ENCODE measurements at places on chromosomes 12 and 14. TPM values are rescaled to one million over a fixed set of nuclear protein-coding genes. Genes with fewer than 3 reads are reported as not detected.

The DRAM1 gene
- total RNA-seq = 8.8 TPM

The ANGEL1 gene
- 1.1 TPM for total RNA-seq

The HSPB8 gene
- 18.2 TPM for total RNA-seq

The FERMT2 gene
- 67.7 TPM for total RNA-seq

The WIF1 gene
- 0.23 TPM for total RNA-seq

DNA sequence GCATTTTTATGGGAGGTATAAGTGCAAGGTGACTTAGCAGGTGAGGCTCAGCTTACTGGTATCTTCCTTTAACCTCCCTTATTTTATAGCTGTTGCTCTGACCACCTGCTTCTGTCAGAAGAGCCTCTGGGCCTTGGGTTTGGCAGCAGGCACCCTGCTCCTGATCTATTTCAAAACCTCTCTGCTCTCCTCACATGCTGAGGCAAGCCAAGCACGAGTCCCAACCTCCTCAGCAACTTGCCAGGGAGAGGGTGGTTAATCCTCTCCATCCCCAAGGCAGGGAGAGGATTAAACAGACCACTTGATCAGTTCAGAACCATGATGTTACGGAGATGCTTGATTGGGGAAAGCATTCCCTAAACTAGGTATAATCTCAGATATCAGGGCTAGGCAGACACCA lies 5.4 kb downstream of the PLEKHH1 start:
- DNase-seq = no peak

GRCh38 chr12:19038209-19038608 lies 91.3 kb upstream of the PLEKHA5 start:
- no peak for DNase-seq

- DNase-seq = no peak
Measured at GRCh38 chr12:61369241-61369910, 890.8 kb upstream of the USP15 start.

GRCh38 chr12:2682296-2683251 lies 112.2 kb upstream of the FKBP4 start:
- DNase-seq = peak; percentile 74

DNA sequence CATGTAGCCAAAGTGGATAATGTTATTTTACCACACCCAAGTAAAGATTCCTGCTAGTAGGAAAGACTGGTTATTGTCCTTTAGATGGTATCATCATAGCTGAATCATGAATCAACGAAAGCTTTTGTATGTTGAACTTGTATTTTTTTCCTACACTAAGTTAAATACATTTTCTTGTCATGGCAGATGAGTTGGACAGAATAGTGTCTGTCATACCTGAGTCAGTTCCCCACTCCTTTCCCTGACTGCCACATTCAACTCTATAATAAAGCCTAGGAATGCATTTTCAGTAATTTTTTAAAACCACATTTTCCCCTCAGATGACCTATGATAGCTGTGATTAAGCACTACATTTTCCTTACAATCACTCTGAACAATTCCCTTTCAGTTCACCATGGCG lies 9.3 kb upstream of the PTHLH start:
- no peak for DNase-seq

GRCh38 chr12:32896432-32897280 lies at the start of gene PKP2:
Gene PKP2, minus strand, starts transcription at chr12:32896777. Its CDS starts 46 bp downstream, at chr12:32896731.
- peak; percentile 55 for DNase-seq

GRCh38 chr12:44385964-44386363 lies 490.2 kb downstream of the NELL2 start:
- no peak for DNase-seq

GRCh38 chr14:73613046-73613383 lies 698 bp downstream of the ACOT6 start:
- DNase-seq = no peak

DNA sequence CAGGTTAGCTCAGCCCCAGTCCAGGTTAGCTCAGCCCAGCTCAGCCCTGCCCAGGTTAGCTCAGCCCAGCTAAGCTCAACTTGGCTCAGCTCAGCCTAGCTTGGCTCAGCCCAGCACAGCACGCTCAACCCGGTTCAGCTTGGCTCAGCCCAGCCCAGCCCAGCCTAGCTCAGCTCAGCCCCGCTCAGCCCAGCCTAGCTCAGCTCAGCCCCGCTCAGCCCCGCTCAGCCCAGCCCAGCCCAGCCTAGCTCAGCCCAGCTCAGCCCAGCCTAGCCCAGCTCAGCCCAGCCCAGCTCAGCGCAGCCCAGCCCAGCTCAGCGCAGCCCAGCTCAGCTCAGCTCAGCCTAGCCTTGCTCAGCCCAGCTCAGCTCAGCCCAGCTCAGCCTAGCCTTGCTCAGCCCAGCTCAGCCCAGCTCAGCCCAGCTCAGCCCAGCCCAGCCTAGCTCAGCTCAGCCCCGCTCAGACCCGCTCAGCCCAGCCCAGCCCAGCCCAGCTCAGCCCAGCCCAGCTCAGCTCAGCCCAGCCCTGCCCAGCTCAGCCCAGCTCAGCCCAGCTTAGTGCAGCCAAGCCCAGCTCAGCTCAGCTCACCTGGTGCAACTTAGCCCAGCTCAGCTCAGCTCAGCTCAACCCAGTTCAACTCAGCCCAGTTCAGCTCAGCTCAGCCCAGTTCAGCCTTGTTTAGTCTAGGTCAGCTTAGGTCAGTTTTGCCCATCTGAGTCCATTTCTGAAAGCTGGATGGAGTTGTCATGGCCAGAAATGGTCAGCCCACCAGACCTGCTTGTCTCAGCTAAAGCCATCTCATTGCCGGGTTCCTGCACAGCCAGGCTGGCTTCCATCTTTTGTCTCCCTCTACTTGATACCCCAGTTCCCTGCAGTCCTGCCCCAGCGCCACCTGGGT lies 333.6 kb downstream of the TMEM121 start:
- no peak for DNase-seq

GRCh38 chr12:95102916-95103671 lies 29.7 kb upstream of the NR2C1 start:
- DNase-seq = peak; percentile 66

GRCh38 chr14:66284346-66284745 lies 201.8 kb upstream of the CCDC196 start:
- DNase-seq = no peak

DNA sequence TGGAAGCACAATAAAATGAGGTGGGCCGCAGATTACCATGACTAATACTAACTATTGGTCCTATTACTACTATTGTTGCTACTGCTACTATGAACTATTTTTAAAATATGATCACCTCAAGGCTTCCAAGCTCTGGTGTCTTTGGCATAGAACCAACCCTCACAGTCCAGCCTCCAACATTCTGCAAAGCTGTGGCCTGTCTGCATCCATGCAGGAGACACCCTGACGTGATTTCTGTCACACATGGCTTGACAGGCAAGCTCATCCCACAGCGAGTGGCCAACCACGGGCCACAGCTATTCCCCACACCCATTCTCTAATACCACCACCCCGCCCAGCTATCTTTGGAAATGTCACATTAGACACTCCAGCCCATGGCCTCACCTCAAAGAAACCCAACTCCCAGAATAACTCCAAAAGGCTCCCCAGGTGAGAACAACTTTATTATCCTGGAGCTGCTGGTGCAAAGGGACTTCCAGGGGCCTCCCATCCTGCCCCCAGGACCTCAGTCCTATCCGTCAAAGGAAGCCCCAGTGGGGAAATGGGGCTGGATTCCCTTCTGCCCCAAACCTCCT lies 14.4 kb downstream of the ISCU start:
- no peak for DNase-seq

All from MG63 (cell line).